ENCODE measurements at places on chromosomes 3 and 15.

DNA sequence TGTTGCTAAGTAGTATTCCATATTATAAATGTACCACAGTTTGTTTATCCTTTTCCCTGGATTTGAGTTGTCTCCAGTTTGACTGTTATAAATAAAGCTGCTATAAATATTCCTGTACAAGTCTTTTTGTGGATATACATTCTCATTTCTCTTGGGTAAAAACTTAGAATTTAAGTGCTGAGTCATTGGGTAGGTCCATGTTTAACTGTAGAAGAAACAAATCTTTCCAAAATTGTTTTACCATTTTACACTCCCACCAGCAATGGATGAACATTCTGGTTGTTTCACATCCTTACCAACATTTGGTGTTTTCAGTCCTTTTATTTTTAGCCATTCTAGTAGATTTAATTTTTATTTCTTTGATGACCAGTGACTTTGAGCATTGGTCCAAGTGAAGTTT, 74.0 kb upstream of the TNFAIP8L3 start:
- no peak for DNase-seq

DNA sequence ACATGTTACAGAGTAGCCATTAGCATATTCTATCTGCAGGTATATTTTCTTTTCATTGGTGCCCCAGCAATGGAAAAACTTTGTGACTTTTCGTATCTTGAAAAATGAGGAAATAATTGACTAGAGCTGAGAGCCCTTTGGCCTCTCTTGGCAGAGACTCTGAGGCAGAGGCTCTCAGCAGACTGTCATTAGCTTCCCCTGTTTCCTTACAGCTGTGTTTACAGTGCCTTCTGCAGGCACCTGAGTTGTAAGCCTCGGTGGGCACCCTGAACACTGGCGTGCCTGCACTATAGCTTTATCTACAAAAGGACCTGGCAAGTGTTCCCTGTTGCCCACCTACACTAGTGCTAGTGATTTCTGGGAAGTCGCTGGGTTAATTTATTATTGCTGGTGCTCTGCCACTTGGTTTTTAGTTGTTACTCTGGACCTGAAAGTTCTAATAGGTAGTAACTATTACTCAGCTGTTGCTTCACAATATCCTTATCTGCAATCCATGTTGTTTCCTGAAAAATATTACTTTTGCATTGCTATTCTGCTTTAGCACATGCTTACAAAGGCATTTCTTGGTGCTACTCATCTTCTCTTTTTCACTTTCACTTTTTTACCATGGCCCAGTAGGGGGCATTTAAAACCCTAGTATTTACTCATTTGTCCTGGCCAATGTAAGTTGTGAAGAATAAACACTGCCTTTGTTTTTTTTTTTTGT, 7.8 kb upstream of the GPR171 start:
- DNase-seq = no peak

DNA sequence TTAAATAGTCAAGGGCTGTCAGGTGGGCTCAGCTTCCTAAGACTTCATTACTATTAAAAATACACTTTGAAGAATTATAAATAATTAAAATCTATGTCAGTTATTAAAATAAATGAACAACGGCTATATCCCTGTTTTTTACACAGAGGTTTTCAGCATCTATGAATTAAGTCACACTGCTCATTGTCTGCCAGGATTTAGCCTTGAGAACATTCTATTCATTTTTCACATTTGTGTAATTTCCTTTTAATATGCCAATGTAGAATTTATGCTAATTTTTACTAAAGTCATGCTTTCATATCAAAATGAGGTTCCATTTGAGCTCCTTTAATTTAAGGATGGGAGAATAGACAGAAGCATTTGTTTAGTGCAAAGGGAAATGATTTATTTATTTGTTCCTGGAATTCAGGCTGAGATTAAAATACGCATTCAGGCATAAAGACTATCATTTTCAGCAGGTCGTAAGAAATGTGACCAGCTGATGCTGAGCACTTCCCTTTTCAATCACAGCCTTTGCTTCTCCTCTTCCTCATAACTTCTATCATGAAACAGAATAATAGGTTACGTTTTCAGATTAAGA, 345.1 kb downstream of the MFSD1 start:
- DNase-seq = no peak

DNA sequence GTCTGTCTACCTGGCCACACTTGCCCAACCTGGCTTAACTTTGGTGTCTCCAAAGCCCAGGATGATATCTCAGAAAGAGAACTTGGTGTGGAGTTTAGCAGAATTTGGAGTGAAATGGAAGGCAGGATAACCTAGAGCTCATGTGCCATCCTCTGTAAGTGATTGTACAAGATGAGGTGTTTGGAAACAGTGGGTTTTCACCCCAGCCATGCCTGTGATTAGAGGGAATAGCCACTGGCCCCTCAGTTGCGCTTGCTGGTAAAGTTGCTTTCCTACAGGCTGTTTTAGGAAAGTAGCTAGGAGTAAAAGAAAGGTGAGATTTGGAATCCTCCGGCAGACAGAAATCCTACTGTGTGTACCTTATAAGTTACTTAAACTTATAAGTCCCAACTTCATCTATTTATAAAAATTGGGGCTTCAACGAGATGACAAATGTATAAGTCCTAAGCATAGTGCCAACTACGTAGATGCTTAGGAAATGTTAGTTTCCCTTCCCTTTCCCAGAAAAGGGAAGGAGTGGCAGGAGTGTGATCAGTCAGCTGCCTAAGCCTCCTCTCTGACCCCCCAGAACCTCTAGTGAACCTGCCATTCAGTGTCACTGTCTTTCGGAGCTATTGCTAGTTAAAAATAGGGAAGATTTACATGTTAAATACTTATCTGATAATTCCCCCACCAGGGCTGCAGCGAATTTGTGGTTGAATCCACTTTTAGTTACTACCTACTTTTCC, 13.4 kb upstream of the BMF start:
- no peak for DNase-seq

DNA sequence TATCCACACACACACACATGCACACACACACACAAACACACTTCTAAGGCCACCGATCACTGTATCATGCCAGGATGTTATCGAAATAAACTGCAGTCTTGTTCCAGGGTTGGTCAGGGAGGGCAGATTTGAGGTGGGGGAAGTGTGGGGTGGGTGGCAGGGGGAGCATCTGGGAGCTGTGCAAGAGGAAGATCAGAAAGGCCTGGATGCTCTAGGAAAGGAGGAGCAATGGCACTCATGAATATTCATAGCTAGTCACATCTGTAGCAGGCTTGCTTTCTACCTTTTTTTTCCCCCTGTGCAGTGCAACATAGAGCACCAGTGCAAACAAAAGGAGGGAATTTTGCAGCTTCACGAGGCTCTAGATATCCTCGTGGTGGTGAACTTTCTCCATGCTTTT, 84.9 kb downstream of the MEIS2 start:
- no peak for DNase-seq

DNA sequence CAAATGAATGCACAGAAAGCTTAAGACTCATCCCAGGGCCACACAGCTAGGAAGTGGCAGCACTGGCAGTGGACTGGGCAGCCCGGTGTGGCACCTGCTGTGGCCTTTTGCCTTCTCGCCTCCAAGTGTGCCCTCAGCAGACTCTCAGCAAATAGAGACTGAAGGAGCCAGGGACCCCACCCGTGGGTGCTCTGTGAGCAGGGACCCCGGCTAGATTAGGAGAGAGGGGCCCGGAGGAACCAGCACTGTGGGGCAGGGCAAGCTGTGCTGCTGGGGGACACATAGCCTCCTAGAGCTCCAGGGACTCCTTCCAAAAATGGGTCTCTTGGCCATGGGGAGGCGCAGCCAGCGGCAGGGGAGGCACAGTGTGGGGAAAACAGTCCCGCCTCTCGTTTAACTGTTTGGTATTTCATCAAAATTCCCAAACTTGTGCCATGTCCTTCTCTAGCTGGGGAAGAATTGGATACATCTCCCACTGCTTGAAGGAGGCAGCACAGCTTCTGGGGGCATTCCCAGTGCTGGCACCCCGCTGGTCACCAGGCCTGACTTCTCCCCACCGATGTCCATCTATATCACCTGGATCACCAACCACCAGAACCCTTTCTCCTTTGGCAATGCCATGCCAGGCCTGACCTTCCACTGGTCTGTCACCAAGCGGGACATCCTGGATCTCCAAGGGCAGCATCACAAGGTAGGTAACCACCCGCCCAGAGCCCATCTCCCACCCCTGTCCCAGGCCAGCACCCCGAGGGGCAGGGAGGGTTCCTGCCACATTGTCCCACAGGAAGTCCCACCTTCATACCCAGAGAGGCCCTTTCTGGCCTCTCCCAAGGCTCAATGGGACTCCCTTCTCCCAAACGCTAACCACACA, 12.0 kb upstream of the TXNRD3 start:
- DNase-seq = no peak

DNA sequence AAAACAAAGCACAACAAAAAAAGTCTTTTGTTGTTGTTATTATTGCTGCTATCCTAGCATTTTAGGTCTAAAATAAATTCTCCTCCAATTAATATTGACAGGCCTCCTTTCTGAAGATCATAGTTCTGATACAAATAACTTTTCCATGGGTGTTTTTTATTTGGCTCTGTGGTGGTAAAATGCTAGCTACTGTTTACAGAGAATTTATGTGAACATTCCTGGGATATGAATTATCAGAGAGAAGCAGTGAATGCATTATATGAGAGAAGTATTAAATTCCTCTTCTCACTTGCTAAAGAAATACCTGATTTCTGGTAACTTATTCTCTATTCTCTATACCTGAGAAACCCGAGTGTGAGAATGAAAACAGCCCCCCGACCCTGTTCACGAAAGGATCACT, 57.5 kb upstream of the TMCO5A start:
- no peak for DNase-seq

- no peak for DNase-seq
These were observed 60.9 kb upstream of the TSC22D2 start for GRCh38 chr3:150346981-150347863.

DNA sequence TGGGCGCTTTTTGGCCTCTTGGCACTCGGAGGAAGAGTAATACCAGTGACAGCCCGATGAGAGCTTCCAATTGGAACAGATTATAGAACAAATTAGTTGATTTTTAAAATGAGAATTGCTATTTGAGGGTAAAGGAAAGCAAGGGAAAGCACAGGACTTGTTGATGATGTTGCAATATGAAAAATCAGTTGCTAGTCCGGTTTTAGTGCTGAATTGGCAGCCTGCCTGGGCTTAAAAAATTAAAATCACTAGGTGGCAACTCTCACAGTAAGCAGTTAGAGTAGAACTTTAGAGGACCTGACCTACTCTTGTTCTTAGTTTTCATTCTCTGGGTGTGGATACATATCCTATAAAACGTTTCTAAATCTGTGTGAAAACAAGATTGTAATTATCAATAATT, 2.1 kb upstream of the SCAANT1 start:
- no peak for DNase-seq

- DNase-seq = no peak
These were observed 241.4 kb downstream of the VPS13C start for GRCh38 chr15:61818801-61819200.

DNA sequence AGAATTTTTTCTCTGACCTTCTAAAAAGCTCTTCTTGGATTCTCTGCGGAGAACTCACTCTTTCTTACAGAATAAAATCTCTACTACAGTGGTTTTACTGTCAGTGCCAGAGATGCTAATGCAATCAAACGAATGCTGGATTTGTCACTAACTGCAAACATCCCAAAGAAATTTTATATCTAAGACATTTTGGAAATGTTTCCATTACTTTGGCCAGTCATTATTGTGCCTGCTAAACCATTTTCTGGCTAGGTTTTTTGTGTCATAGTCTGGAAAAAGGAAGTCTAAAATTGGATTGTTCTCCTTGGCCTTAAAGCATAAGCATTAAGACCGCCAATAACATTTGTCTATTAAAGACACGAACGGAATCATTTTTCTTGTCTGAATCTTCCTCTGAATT, 54.0 kb downstream of the PLOD2 start:
- DNase-seq = no peak

GRCh38 chr3:158560979-158561378, 10.0 kb upstream of the MLF1 start:
- DNase-seq = no peak

- no peak for DNase-seq
These were observed 55.5 kb downstream of the SMAD6 start for GRCh38 chr15:66757521-66757920.

DNA sequence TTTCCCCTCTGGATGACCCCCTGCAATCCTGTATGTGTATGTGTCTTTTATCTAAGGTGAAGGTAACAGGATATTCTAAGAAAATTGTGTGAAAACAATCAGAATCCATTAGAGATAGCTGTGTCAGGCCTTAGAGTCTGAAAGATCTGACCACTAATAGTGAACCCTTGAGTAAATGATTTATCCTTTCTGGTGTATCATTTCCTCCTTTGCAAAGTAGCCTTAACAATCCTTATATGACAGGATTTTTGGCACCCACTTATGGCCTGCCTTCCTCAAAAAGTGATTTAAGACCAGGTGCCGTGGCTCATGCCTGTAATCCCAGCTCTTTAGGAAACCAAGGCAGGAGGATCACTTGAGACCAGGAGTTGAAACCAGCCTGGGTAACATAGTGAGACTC, 110.2 kb downstream of the RBPMS2 start:
- DNase-seq = no peak

GRCh38 chr3:191963182-191963581, 502.2 kb downstream of the PYDC2 start:
- no peak for DNase-seq
